ENCODE measurements at places on chromosomes 2 and 18.

GRCh38 chr2:28633746-28634145 is 117.9 kb upstream of the PPP1CB start:
- DNase-seq, result no peak

DNA sequence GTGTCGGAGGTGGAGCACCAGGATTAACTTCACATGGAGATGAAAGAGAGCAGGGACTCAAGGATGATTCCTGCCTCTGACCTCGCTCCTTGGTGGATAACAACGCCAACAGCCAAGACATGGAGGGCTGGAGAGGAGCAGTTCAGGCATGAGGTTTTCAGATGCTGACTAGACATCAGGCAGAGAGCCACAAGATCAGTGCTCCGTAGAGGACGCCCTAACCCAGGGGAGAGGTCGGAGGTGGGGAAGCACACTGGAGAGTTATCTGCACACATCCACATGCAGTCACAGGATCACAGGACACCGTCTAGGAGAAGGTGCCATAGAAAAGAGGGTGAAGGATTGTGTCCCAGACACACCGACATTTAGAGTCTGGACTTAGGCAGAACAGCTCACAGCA is 344.3 kb downstream of the EIPR1 start:
- no peak for DNase-seq

DNA sequence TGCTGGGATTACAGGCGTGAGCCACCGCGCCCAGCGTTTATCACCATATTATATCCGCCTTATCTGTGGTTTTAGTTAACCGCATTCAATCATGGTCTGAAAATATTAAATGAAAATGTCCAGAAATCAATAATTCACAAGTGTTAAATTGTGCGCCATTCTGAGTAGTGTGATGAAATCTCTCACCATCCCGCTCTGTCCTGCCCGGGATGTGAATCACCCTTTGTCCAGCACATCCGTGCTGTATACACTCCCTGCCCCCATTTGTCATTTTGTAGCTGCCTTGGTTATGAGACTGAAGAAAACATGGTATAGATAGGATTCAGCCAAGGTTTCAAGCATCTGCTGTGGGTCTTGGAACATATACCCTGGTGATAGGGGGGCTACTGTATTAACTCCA is 70.7 kb downstream of the TIMM21 start:
- no peak for DNase-seq

DNA sequence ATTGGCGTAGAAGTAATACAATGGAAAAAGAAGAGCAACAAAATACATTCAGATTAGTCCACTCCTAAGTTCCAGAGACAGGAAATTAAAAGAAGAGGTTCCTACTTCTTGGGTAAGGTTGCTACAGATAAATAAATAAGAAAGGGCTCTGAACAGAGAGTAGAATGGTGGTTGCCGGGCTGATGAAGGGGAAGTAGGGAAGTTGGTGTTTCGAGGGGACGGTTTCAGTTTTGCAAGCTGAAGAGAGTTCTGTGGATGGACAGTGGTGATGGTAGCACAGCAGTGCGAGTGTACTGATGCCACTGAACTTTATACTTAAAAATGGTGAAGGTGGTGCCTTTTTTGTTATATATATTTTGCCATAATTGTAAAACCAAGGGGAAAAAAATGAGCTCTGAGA is 48.2 kb downstream of the CABYR start:
- no peak for DNase-seq

- DNase-seq, result no peak
Observed at GRCh38 chr2:71282493-71282892, 49.1 kb upstream of the ZNF638 start.

- DNase-seq, result no peak
Observed at GRCh38 chr2:238247841-238248453, 8.1 kb upstream of the HES6 start.

DNA sequence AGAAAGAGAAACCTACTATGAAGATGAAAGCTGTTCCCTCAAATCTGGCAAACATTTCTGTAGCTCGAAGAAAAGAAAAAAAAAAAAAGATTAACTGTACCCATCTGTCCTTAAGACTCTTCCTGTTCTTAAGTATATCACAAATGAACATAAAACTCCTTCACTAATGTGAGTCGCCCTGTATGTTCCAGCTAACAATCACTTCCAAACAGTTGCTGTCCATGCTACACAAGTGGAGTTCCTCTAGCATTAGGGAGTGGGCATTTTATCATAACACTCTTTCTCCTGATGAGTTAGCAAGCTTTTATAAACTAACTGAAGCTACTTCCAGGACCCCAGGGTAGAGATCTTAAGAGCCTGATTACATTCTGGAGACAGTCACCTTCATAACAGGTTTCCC is 5.8 kb downstream of the CUL3 start:
- DNase-seq, result no peak

DNA sequence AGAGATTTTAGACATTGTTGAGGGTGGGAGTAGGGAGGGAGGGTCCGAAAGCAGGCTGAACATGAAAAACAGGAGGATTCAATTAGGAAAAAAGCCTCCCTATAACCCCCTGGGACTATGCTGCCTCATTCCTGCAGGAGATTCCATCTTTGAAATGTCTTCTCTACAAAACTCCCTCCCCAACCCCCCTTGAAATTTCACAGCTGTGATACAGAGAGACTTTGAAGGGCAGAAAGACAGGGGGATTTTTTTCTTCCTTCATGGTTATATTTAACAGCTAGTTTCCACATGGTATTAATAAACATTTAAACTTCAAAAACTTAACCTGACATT is 57.6 kb downstream of the TRIB2 start:
- DNase-seq, result no peak

- DNase-seq, result no peak
Observed at GRCh38 chr18:39360072-39360471, 1794.5 kb upstream of the CELF4 start.

DNA sequence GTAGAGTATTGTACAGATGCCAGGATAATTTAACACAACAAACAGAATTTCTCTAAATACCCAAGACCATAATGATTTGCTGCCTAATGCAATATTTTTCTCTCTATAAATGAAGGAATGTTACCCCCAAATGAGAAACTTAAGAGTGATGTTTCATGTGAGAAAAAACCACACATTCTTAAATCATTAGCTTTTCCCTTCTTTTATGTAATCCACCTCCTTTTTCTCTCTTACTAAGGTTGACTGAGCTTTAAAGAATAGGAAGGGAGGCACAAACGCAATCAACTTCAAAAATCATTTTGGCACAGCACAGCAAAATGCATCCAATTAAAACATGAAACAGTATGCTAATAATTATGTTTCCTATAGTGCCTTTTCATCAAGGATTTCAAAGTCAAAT is 698.1 kb upstream of the CDH2 start:
- DNase-seq, result no peak

GRCh38 chr2:102082571-102083392 is 59.8 kb upstream of the IL1R1 start:
- DNase-seq, result no peak

GRCh38 chr18:3015204-3015592 is 2.3 kb upstream of the LPIN2 start:
- DNase-seq, result no peak

GRCh38 chr2:126885751-126886210 is 12.9 kb upstream of the TEX51 start:
- no peak for DNase-seq

GRCh38 chr2:232388324-232388891 is 9.9 kb downstream of the ALPP start:
- DNase-seq, result no peak

- DNase-seq, result no peak
Observed at GRCh38 chr2:113105047-113105785, 22.2 kb upstream of the IL1RN start.

DNA sequence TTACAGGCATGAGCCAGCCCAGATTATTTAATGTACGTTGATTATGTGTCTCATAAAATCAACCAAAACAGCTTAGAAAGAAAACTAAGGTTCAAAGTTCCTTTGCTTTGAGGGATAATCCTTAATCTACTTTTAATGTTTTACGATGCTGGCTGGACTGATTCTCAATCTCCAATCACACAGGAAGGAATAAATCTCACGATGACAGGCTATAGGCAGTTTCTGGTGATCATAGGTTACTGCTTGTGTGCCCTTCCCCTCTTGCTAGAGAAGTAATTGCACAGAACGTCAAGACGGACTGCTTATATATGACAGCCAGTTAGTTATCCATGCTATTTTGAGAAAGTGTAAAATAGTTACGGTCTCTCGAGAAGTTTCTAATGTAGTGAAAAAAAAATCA is 43.1 kb downstream of the C2orf74 start:
- no peak for DNase-seq

- DNase-seq, result no peak
Observed at GRCh38 chr18:9750606-9751304, 42.7 kb downstream of the RAB31 start.

- DNase-seq, result no peak
Observed at GRCh38 chr2:203909261-203909967, 27.1 kb upstream of the ICOS start.

DNA sequence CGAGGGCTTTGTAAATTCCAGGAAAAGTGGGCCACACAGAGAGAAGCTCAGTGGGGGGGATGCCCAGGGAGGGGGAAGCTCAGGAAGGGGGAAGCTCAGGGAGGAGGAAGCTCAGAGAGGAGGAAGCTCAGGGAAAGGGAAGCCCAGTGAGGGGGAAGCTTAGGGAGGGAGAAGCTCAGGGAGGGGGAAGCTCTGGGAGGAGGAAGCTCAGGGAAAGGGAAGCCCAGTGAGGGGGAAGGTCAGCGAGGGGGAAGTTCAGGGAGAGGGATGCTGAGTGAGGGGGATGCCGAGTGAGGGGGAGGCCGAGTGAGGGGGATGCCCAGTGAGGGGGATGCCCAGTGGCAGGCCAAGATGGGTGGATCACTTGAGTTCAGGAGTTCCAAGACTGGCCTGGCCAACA is 821 bp upstream of the CHRNG start:
- no peak for DNase-seq

DNA sequence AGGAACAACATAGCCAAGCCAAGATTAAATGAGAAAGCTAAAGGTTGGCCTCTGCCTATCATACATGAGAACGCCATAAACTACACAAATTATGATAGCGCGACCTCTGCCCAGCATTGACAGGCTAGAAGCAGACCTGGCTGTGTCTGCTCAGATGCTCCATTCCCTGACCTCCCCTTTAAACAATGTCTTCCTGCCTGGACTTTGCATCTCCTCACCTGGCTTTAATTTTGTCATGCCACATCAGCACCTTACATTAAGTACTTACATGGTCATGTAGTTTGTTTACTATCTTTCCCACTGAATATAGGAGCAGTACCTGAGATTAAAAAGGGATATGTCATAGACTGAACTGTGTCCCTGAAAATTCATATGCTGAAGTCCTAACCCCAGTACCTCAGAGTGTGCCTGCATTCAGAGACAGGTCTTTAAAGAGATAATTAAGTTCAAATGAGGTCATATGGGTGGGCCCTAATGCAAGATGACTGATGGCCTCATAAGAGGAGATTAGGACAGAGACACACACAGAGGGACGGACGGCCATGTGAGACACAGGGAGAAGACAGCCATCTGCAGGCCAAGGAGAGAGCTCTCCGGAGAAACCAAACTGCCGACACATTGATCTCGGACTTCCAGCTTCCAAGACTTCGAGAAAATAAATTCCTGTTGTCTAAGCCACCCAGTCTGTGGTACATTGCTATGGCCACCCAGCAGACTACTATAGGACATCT is 103.7 kb downstream of the BIN1 start:
- no peak for DNase-seq

GRCh38 chr2:5609201-5609600 is 83.0 kb upstream of the SOX11 start:
- no peak for DNase-seq

DNA sequence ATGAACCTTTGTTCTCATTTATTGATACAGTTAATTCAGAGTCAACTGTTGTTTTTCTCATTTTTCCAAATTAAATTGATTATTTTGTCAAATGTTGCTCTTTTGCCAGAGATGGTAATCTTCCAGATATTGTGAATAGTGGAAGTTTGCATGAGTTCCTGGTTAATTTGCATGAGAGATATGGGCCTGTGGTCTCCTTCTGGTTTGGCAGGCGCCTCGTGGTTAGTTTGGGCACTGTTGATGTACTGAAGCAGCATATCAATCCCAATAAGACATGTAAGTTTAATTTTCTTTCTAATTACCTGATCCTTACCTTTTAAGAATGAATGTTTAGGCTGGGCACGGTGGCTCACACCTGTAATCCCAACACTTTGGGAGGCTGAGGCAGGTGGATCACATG is 7.8 kb downstream of the CYP20A1 start:
- no peak for DNase-seq

DNA sequence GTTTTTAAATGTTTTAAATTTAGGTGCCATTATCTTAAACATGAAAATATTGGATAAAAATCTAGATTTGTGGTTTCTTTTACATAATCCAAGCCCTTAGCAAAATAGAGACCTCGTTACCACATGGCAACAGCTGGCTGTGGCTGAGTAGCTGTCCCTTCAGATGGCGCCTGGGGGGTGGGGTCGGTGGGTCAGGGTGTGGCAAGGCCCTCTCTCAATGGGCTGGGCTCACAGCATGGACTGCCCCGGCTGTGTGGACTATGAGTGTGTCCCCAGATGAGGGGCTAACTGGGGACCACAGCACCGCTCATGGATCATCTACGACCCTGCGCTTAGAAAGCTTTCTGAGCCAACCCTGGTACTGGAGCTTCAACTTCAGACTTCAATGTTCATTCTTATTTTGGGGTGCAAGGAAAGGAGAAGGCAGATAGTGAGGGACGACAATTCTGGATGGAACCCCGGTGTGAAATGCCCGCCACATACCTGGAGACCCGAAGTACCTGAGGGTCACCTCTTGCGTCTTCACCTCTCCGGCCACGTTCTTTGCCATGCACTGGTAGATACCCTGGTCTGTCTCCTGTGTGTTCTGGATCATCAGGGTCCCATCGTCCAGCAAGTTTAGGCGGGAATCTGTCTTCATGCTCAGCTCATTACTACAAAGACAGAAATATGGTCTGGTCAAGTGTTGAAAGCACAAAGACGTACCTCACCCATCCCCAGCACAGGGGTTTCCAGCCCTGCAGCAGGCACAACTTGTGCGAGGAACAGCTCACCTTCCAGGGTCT is 71.0 kb downstream of the PXDN start:
- DNase-seq, result no peak
